Activated CD8-positive, alpha-beta T cell treated with anti-CD3 and anti-CD28 coated beads for 36 hours (primary cell): ENCODE measurements at places on chromosomes 12 and 14. TPM values are rescaled to one million over a fixed set of nuclear protein-coding genes. Genes with fewer than 3 reads are reported as not detected.

DNA sequence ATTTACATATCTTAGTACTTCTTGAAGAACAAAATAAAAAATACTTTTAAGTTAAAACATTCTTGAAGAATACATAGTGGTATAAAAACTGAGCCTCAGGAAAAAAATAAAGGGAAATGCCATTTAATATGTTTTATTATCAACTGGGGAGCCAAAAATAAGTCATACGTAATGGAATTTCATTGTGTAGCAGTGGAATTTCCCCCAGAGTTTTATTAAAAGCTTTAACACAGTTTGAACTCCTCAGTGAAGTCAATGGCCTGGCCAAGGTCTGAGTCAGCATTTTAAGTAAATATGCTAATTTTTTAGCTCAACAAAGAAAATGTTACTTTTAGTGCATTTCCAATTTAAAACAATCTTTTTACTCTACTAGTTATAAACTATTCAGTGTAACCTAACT lies 350.1 kb upstream of the ATP2B1 start:
- no peak for DNase-seq
- H3K27me3 ChIP-seq: no peaks in the 10 kb centered on the region
- H3K36me3 ChIP-seq: no peaks in the 10 kb centered on the region
- no peak overlapping the region for H3K27ac ChIP-seq

- no peak overlapping the region for H3K4me3 ChIP-seq
- H3K36me3 ChIP-seq: no peaks in the 10 kb centered on the region
- no peaks in the 10 kb centered on the region for H3K27me3 ChIP-seq
- no peak for DNase-seq
- no peak overlapping the region for H3K27ac ChIP-seq
Observed at GRCh38 chr12:18243238-18243637, 18.1 kb upstream of the PIK3C2G start.

DNA sequence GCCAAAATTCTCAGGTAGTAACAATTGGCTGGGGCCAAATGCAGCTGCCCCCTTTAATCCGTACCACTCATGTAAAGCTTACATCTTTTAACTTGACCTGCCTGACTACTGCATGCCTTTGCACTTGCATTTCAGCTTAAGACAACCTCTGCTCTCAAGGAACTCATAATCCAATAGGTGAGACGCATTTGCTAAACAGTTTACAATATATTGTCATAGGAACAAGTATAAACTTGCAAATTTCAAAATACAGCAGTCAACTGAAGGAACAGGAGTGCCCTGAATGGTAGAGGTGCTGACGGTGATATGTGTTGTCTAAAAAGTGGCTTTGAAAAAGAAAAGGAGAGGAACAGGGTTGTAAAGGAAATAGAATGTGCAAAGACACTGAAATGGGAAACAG lies 3.6 kb upstream of the BRMS1L start:
- H3K4me1 ChIP-seq: peaks cover 10% of the 10 kb centered on the region
- no peak for DNase-seq
- H3K36me3 ChIP-seq: no peaks in the 10 kb centered on the region
- H3K4me3 ChIP-seq: no peak overlapping the region

GRCh38 chr14:106662936-106663550 lies 1136.7 kb downstream of the TMEM121 start:
- H3K4me1 ChIP-seq: peaks cover 21% of the 10 kb centered on the region
- no peaks in the 10 kb centered on the region for H3K36me3 ChIP-seq
- H3K4me3 ChIP-seq: no peak overlapping the region
- no peak overlapping the region for H3K27ac ChIP-seq
- H3K27me3 ChIP-seq: no peaks in the 10 kb centered on the region
- DNase-seq: no peak

- no peaks in the 10 kb centered on the region for H3K36me3 ChIP-seq
- H3K4me3 ChIP-seq: no peak overlapping the region
- no peak for DNase-seq
- H3K4me1 ChIP-seq: peaks cover 52% of the 10 kb centered on the region
Observed at GRCh38 chr14:65926504-65926903, 514.0 kb downstream of the FUT8 start.

DNA sequence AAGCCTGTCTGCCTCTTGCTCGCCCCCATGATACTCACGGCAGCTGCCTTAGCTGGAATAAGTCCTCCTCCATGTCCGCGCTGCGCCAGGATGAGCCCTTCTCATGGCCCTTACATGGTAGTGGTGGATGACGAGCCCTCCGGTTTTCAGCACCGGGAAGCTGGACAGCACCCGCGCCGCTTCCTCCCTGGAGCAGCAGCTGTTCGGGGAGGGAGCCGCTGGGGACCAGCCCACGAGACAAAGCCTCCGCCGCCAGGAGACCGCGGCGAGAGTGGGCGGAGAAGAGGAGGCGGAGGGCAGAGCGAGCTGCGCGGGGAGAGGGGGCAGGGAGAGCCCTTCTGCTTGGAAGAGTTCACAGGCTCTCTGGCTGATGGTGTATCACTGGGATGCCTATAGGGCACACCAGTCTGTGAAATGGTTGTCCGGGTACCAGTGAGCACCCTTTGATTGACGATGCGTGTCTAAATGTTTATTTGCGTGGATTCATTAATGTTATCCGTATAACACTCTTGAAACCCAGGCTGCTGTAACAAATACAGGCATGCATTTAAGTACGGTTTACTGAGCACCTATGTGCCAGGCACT lies at the start of gene SVOP:
SVOP (minus strand) TSS at position 273 of the 585 bp plus-strand sequence; CDS start at position 73, 200 bp downstream.
- H3K36me3 ChIP-seq: no peaks in the 10 kb centered on the region
- no peak within 1 kb of the TSS for H3K27ac ChIP-seq
- H3K4me1 ChIP-seq: peaks cover 6% of the 10 kb centered on the region
- peaks cover 29% of the 10 kb centered on the region for H3K27me3 ChIP-seq
- DNase-seq: peak; percentile 44

- H3K27ac ChIP-seq: no peak overlapping the region
- no peak overlapping the region for H3K4me3 ChIP-seq
- H3K4me1 ChIP-seq: peaks cover 17% of the 10 kb centered on the region
Observed at GRCh38 chr12:112322441-112322840, 59.8 kb downstream of the HECTD4 start.

DNA sequence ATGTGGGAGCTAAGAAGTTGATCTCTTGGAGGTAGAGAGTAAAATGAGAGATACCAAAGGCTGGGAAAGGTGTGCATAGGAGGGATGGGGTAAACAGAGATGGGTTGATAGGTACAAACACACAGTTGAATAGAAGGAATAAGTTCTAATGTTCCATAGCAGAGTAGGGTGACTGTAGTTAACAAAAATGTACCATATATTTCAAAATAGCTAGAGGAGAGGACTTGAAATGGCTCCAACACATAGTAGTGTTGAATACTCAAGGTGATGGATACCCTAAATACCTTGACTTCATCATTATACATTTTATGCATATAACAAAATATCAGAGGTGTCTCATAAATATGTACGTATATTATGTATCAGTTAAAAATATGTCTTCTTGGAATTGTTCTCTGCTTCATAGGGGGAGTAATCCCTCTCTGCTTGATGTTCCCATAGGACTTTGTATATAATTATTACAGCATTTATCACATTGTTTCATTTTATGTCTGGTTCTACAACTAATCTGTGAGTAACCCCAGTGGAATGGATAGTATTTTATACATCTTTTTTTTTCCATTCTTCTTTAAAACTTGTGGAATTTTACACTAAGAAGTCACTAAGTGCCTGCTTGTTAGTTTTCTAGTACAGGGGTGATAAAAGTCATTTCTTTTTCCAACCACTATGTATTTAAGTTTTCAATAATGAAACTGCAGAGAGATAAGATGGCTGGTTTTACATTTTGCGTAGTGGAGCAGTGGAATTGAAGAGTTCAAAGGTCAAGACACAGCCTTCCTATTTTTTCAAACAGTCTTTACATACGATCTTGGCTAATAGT lies 1940.0 kb upstream of the SEL1L start:
- H3K4me1 ChIP-seq: no peaks in the 10 kb centered on the region
- no peak for DNase-seq
- H3K4me3 ChIP-seq: no peak overlapping the region
- H3K27me3 ChIP-seq: no peaks in the 10 kb centered on the region
- no peaks in the 10 kb centered on the region for H3K36me3 ChIP-seq

GRCh38 chr12:42958291-42958674 lies 368.7 kb upstream of the PRICKLE1 start:
- H3K36me3 ChIP-seq: no peaks in the 10 kb centered on the region
- no peaks in the 10 kb centered on the region for H3K27me3 ChIP-seq
- no peaks in the 10 kb centered on the region for H3K4me1 ChIP-seq
- H3K27ac ChIP-seq: no peak overlapping the region
- H3K4me3 ChIP-seq: no peak overlapping the region

GRCh38 chr12:2453761-2454090 lies 341.0 kb upstream of the FKBP4 start:
- no peak for DNase-seq
- H3K4me1 ChIP-seq: no peaks in the 10 kb centered on the region
- no peaks in the 10 kb centered on the region for H3K27me3 ChIP-seq
- H3K4me3 ChIP-seq: no peak overlapping the region
- H3K36me3 ChIP-seq: no peaks in the 10 kb centered on the region
- H3K27ac ChIP-seq: no peak overlapping the region

DNA sequence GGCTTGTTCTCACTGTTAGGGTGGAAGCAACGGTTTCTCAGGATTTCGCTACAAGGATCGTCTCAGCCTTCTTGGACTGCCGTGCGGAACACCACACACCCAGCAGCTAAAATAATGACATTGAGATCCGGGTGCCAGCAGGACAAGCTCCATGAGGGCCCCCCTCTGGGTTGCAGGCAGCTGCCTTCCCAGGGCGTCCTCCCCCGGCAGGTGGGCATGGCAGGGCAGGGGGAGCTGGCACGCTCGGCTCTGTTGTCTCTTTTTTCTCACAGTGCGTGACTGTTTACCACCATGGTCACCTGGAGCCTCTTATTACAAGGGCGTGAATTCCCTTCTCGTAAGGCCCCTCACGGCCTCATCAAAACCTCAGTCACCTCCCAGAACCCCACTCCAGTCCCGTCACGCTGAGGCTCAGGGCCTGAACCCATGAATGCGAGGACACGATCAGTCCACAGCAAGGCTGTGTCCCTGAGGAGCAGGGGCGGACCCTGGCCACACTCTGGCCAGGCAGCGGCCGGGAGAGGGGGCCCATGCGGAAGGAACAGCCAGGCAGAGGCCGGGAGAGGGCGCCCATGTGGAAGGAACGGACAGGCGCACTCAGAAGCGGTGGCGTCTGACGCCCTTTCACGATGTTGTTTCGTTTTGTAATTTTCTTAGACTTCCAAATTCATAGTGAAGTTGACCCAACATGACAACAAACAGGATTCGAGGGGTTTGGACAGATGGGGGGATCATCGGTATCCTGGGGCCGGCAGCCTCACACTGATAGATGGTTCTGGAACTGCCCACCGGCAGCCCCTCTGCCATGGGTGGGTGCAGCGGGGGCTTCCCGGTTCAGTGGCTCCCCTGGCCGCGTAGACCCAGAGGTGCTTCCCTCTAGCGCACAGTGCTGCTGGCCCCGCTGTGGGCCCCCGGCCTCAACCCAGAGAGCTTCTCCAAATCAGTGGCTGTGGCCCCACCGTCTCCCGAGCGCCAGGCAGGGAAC lies 10.0 kb downstream of the LRCOL1 start:
- peaks cover 15% of the 10 kb centered on the region for H3K4me1 ChIP-seq
- H3K36me3 ChIP-seq: no peaks in the 10 kb centered on the region
- H3K27me3 ChIP-seq: peaks cover 39% of the 10 kb centered on the region

Gene PLEKHD1
- total RNA-seq: 0.07 TPM

Gene CYP27B1
- total RNA-seq: 7.6 TPM

Gene GLIPR1L1
- not detected for total RNA-seq
